ENCODE measurements at places on chromosomes 13 and 19.
A peak's percentile ranks its signal among the peaks of the same experiment; 100 is the strongest.

- no peak for DNase-seq
Observed at GRCh38 chr19:41610789-41611188, 16.1 kb downstream of the CEACAM4 start.

- peak; percentile 3 for DNase-seq
Observed at GRCh38 chr13:78604782-78605611, 1.6 kb upstream of the POU4F1 start.

GRCh38 chr13:75804605-75805004 is 168.5 kb downstream of the LMO7 start:
- no peak for DNase-seq

GRCh38 chr19:44003461-44004009 is 778 bp downstream of the ZNF230 start:
- DNase-seq, result no peak

DNA sequence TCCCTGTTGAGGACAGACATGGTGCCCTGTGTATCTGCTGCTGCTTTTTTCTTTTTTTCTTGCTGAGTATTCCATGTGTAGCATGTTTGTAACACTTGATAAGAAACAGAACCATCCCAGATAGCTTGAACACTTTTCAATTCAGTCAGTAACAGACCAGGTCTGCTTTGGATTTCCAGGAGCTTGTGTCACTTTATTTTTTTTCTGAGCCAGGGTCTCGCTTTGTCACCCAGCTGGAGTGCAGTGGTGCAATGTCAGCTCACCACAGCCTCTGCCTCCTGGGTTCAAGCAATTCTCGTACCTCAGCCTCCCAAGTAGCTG is 43.7 kb downstream of the BBC3 start:
- DNase-seq, result no peak

- no peak for DNase-seq
Observed at GRCh38 chr13:76014406-76015318, 378.5 kb downstream of the LMO7 start.

DNA sequence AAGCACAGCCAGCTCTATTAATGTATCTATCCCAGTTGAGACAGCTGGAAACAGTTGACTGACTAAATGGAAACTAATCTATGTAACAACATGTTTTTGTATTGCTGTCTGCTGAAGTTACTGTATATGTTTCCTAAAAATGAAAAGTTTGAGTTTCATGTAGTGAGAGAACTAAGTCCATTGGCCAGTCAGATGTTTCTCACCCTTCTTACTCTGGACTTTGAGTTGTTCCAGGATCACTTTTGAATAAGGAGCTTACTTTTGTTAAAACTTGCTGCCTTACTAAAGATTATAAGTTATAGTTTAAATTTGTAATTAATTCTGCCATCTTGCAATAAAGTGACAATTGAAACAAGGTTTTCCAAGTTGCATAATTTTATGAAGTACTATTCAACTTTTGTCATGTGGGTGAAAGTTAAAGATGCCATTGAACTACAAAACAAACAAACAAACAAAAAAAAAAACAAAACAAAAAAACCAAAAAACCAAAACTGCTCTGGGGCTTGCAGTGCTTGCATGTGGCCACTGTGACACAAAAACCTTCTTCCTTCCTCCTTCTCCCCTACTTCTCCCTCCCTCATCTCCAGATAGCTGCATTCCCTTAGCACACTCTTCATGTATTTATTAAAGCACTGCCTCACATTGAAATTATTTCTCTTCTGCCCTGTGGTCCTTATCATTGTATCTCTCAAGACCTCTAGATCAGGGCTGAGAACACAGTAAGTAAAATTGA is 15.3 kb downstream of the WDFY2 start:
- no peak for DNase-seq

- no peak for DNase-seq
Observed at GRCh38 chr19:29854033-29854432, 42.2 kb downstream of the CCNE1 start.

GRCh38 chr13:34654647-34655046 is 287.4 kb upstream of the NBEA start:
- no peak for DNase-seq

GRCh38 chr13:25379011-25379410 is 7.2 kb downstream of the ATP8A2 start:
- no peak for DNase-seq

- no peak for DNase-seq
Observed at GRCh38 chr19:15299568-15300409, 32.5 kb downstream of the BRD4 start.

DNA sequence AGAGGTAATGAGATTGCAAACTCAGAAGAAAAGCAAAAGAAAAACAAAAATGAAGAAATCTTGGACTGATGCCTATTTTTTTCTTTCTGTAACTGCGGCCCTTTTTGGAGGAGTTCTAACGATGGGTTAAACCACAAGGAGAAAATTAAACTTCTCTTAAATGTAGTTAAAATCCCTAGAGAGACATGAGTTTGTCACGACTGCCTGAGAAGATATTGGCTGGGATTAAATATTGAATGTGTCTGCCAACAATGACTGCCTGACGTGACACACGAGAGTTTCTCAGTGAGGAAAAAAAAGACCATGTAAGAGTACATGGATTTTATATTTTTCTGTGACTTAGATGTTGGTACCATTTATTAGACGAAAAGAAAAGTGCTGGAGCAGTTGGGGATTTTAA is 1013.4 kb downstream of the PCDH9 start:
- DNase-seq, result no peak

DNA sequence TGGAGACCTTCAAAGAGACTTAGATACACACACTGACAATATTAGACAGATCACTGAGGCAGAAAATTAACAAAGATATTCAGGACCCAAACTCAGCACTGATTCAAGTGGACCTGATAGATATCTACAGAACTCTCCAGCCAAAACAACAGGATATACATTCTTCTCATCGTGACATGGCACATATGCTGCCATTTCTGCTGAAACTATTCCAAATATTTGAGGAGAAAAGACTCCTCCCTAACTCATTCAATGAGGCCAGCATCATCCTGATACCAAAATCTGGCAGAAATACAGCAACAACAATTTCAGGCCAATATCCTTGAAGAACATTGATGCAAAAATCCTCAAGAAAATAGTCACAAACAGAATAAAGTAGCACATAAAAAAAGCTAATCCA is 53.3 kb downstream of the TRPC4 start:
- no peak for DNase-seq

GRCh38 chr19:33279430-33280350 is 22.6 kb downstream of the CEBPA start:
- DNase-seq, result no peak

DNA sequence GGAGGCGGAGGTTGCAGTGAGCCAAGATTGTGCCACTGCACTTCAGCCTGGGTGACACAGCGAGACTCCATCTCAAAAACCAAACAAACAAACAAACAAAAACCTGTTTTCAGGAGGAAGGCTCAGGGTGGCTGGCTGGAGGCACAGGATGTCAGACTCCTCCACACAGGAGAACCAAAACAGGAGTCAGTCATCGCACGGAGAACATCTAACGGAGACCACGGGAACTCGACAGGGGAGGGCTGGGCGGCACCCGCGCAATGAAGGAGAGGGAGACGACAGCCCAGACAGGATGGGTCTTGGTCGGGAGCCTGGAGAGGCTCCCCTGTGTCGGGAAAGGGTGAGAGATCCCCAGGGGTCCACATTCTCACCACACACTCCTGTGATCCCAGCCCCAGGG is 20.8 kb upstream of the SLC7A9 start:
- DNase-seq, result no peak

DNA sequence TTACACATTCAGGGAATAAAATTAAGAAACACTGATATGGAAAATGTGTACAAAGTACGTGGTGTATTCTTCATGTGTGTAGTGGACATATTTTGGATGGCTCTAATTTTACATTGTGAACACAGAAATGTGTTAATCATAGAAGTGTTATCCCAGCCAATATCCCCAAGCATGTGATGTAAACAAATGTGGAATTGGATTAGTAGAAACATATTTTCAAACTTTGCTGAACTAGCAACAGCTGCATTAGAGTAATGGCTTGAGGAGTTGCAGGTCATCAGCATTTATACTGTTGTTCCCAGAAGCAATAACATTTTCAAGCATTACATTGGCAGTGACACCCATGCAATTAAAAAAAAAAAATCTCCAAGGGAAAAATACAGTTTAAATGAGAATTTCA is 600.6 kb downstream of the SLITRK1 start:
- no peak for DNase-seq

DNA sequence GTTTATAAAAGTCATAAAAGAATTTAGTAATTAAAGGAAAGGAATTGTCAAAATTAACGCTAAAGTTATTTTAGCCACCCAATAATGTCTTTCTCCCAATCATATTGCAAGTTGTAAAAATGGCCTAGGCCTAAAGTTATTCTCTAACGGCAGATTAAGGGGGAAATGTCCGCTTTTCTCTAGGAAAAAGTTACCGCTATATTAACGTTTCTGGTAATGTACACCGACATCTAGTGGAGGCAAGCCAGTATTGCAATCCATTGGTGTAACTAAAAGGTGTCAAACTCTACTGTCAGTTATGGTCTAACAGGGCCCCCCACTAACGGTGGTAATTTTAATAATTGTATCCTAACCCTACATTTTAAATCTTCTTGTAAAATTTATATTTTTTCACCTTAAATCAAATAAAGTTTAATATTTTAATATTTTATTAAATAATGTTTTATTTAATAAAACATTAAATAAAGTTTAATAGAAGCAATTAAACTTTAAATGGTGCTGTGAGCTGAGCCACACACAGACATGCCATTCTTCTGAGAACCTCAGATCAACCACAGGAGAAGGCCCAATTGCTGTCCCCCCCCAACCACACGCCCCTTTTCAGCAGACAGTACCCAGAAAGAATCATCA is 35.9 kb upstream of the ZSCAN5A start:
- peak; percentile 65 for DNase-seq

DNA sequence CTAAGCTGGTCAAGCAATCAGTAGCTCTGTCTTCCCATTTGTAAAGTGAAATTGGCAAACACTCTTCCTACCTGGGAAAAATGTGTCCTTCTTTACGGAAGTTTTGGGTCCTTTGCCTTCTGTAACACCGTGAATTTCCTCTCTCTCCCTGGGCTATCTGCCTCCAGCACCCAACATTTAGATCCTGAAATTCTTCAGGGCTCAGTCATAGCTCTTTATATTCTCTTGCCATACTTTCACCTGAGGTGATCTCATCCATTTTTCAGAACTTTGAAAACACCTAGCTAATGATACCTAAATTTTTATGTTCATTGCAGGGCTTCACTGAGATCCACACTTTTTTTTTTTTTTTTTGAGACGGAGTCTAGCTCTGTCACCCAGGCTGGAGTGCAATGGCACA is 1042.2 kb downstream of the DIAPH3 start:
- DNase-seq, result no peak

DNA sequence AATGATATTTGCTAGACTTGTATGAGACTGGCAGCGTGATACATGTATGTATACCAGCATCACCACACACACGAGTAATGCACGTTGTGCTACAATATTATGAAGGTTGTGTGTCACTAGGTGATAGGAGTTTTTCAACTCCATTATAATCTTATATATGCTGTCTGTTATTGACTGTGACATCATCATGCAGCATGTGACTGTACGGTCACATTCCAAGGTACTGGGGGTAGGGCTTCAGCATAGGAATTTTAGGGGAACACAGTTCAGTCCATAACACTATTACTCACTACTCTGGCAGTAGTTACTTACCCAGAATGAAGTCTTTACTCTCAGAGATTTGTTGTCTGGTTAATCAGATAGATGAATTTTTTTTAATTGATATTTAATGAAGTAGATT is 91.1 kb downstream of the CDK8 start:
- DNase-seq, result no peak

- peak; percentile 32 for DNase-seq
Observed at GRCh38 chr13:111954661-111955411, 112.1 kb upstream of the SOX1 start.

DNA sequence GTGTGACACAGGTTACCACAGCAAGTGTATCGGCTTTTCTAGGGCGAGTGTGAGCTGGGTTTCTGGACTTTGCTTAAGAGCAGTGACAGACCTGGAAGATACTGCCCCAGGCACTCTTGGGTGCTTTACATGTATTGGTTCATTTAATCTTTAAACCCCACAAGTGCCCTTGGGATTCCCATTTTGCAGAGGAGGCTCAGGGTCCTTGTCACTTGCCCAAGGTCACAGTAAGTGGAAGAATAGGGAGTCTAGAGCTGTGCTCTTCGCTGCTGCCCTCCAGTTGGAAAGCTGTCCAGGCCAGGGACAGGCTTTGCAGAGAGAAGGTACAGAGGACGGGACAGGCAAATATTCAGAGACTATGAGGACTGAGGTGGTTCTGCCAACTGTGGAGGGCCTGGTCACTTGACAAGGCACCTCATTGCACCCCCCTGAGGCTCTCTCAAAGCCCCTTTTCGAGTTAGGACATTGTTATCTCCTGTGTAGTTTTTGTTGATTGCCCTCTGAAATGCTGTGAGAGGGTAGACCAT is 42.4 kb downstream of the BBC3 start:
- no peak for DNase-seq

- no peak for DNase-seq
Observed at GRCh38 chr19:12660980-12661379, 5.6 kb downstream of the MAN2B1 start.

- no peak for DNase-seq
Observed at GRCh38 chr13:21130116-21130515, 46.2 kb downstream of the SKA3 start.

DNA sequence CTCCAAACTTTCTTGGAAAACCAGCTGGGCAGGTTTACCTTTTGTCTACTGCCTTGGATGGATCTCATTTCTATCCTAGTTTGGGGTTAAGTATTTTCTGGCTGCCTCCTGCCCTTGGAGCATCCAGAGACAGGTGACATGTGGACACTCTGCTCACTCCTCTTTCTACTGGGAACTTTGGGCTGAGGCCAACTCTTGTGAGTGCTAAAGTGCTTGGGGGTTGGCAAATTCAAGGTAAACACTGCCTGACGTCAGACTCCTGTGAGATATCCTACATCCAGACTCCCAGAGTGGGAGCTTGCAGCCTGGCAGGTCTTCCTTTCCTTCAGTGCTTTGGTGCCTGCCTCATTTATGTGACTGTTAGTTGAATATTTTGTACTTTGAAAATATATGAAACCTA is 388.1 kb downstream of the KCNRG start:
- DNase-seq, result no peak

DNA sequence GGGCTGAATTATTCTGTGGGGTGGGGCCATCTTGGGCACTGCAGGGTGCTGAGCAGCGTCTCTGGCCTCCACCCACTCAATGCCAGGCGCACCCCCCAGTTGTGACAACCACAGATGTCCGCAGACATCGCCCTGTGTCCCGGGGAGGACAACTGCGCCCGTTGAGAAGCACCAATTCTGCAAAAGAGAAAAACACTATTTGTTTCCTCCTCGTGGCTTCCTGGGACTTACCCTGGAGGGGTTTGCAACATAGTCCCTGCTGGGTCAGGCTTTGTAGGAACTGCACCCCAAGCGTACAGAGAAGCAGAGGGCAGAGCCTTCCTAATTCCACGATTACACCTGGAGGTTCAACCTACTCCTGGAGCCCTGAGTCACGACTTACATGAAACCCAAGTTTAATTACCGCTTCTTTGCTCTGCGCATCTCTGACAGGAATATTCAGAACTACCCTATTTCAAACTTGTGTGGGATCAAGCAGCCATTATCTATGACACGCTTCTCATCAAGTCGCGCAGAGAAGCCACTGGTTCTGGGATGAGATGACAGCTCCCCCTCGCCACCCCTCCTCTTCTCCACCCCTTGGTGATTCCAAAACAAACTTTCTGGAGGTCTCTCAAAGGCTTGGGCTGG is 11.1 kb upstream of the SLC39A3 start:
- DNase-seq, result no peak

- DNase-seq, result no peak
Observed at GRCh38 chr19:6833166-6833790, 54.1 kb upstream of the ADGRE1 start.

GRCh38 chr19:28881616-28882015 is 331.3 kb downstream of the UQCRFS1 start:
- DNase-seq, result no peak
